ENCODE measurements at places on chromosomes 6 and 20. TPM values are rescaled to one million over a fixed set of nuclear protein-coding genes. Genes with fewer than 3 reads are reported as not detected.
A peak's percentile ranks its signal among the peaks of the same experiment; 100 is the strongest.

GRCh38 chr6:30687659-30688431 lies 1.4 kb upstream of the PPP1R18 start:
- no peak for DNase-seq

- DNase-seq, result no peak
These were observed 68.2 kb upstream of the AGPAT4 start for GRCh38 chr6:161342039-161342438.

DNA sequence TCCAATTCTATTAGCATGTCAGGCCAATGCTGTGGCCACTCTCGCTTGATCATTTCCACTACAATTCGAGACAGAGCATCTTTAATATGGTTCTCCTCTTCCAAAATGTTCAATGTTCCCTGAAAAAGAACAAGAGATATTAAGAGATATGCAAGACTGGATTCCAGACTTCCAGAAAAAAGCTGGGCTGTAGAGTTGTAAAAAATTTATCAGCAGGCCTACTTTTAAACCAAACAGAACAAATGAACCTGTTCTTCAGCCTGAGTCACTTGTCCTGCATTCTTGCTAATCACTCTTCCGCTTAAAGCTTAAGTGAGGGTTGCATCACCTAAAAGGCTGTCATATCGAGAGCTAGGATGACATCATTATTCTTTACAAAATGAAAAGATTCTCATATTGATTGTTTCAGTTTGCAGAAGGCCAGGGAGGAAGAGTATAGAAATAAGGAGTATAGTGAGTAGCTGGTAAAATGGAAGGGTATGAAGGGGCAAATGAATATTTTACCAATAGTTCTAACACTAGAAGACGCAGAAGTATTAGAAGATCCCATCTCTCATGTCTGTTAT lies 4.9 kb downstream of the XPO5 start:
- DNase-seq, result no peak

DNA sequence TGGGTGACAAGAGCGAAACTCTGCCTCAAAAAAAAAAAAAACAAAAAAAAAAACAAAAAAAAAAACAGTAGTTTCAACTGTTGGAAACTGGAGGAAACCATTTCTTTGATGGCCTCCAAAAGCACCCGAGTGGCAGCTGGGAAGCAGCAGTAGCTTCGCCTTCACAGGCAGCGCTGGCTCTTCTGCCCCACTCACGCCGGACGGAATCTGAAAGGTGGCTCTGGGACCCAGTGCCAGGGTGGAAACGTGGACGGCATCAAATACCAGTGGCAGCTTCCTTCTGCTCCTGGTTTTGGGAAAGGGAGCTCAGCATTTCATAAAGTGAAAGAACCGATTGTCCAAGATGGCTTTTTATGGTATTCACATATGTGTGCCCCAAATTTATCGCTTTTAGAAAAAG lies 159.4 kb downstream of the SMOC2 start:
- no peak for DNase-seq

DNA sequence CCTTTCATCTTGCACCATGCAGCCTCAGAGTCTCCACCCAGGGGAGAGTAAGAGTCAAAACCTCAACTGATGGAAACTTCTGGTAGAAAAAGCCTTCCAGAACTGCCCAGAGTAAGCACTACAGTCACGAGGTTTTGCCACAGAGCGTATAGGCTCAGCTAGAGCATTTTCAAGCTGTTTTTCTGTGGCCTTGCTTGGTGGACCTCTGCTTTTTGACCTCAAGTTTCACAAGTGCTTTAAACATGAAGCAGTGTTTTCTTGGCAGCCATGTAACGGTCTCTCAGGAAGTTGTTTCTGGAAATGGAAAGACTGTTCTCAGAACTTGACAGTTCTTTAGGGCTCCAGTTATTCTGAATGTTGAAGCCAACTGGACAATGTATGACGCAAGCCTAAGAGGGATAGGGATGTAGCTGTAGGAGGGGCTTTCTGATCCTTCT lies 146.5 kb downstream of the ZDHHC14 start:
- DNase-seq, result no peak

GRCh38 chr6:45428727-45429126 lies 51.0 kb upstream of the SUPT3H start:
- peak; percentile 37 for DNase-seq

DNA sequence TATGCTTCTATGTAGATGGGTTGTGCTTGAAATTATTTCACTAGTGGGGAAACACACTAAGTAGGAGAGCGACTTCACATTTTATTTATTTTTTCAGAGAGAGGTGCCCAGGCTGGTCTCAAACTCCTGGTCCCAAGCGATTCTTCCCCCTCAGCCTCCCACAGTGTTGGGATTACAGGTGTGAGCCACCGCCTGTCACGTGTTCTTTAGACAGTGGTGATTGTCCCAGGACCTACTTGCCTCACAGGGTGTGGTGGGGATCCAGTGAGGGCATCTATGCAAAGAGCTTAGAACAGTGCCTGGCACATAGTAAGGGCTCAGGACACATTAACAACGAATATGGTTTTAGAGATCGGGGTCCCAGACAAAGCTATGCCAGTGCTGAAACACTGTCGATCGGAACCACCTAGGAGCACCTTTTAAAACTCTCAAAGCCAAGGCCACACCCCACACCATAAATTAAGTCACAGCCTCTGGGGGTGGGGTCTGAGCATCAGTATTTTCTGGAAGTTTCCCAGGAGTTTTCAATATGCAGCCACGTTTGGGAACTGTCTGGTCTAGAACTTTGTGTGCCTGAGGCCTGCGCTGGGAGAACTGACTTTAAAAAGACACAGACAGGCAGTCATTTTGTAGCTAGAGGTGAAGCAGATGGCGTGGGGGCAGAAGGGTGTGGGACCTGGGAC lies 4.8 kb upstream of the BCAS4 start:
- no peak for DNase-seq

GRCh38 chr20:59961423-59961822 lies 3.2 kb downstream of the CDH26 start:
- no peak for DNase-seq

The OPRM1 gene
- total RNA-seq, result not detected

The VSX1 gene
- not detected for total RNA-seq

The PTCRA gene
- not detected for total RNA-seq

The TFB1M gene
- total RNA-seq, result 14.1 TPM

The COX4I2 gene
- not detected for total RNA-seq

The HEY2 gene
- 0.93 TPM for total RNA-seq

The TRAPPC3L gene
- not detected for total RNA-seq

The MTFR2 gene
- total RNA-seq, result 2.1 TPM

Data from natural killer cell (primary cell).